SK-N-DZ (cell line): ENCODE measurements at places on chromosomes 3 and 15.

- no peak for DNase-seq
Observed at GRCh38 chr3:53711387-53711786, 134.8 kb downstream of the CHDH start.

DNA sequence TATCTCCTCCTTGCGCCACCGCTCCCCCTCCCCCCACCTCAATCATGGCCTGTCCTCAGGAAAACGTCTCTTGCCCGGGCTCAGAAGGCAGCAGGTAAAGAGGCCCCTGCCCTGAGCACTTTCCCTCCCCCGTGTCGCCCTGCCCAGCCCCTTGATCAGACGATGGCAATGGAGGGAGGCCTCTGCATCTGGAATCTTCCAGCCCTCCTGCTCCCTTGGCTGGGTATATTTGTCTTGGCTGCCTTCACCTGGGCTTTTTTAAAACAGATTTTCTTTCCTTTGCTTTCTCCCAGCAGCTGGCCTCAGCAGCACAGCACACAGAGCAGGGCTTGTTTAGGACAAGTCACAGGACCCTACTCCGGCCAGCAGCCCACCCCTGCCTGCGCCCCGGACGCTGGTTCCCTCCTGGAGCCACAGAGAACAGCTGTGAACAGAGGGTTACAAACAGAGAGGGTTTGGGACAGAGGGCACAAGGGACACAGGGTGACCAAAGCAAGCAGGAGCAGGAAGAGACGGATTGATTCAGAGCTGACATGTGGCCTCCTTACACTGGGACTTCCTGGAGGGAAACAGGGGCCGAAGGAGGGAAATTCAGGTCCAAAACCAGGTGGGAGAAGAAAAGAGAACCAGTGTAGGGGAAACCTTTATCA is 78.7 kb downstream of the ISG20 start:
- no peak for DNase-seq

GRCh38 chr15:59176653-59177316 is 29.9 kb upstream of the LDHAL6B start:
- DNase-seq = no peak

GRCh38 chr3:17140670-17141505 is 256.1 kb downstream of the PLCL2 start:
- DNase-seq = no peak

GRCh38 chr3:46080124-46080968 is 53.1 kb upstream of the XCR1 start:
- no peak for DNase-seq

- no peak for DNase-seq
Observed at GRCh38 chr3:13764161-13764560, 115.7 kb downstream of the WNT7A start.

DNA sequence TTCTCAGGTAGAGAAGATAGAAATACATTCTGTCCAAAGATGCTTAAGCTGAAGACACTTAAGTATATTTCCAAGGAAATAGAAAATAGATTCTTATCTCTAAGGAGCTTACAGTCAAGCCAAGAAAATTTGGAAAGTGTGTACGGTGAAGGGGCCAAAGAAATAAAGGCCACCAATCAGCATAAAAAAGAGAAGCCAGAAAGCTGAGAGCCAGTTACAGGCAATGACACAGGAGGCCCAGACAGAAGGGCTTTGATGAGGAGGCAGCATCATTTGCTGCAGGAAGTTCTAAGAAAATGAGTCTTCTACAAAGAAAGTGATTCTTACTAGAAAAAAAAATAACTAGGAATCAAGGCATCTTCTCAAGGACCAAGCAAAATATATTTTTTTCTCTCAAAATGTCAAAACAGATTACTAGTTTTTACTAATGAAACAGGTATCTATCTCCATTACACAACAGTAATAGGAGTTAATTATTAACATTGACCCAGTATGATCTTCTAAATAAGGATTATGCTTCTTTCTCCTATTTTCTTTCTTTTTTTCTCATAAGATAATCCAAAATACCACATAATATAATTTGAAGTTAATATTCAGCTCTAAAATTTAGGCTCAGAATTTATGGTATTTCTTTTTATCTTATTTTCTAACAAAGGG is 82.1 kb upstream of the PHLDB2 start:
- DNase-seq = no peak

- DNase-seq = no peak
Observed at GRCh38 chr3:46168583-46169345, 39.3 kb downstream of the CCR1 start.

GRCh38 chr3:177610686-177611633 is 413.7 kb upstream of the TBL1XR1 start:
- no peak for DNase-seq

- DNase-seq = peak; percentile 77
Observed at GRCh38 chr3:141051443-141052200, 475 bp downstream of the SPSB4 start.
